ENCODE measurements at places on chromosomes 3 and 15.
A peak's percentile ranks its signal among the peaks of the same experiment; 100 is the strongest.

DNA sequence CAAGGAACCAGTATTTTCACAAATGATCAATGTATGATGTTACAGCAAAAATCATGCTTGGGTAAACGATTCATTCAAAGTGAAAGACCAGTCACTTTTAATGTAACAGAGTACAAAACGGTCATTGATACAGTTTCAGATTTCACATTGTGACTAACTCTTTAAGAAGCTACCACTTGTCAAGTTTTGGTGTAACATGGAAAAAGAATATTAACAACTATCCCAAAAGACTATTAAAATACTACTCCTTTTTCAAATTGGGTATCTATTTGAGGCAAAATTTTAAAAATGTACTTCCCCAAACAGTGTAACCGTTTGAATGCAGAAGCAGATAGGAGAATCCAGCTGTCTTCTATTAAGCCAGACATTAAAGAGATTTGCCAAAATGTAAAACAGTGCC is 31.7 kb downstream of the AKAP13 start:
- no peak for DNase-seq

DNA sequence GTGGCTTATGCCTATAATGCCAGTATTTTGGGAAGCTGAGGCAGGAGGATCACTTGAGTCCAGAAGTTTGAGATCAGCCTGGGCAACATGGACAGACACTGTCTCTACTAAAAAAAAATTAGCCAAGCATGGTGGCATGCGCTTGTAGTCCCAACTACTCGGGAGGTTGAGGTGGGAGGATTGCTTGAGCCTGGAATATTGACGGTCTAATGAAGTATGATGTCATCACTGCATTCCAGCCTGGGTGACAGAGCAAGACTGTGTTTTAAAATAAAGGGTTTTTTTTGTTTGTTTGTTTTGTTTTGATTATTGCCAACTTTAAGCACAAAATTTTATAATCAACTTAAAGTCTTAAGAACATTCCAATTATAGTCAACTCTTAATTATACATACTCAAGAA is 6.8 kb downstream of the PLSCR1 start:
- no peak for DNase-seq

GRCh38 chr3:25033407-25034029 is 394.5 kb upstream of the RARB start:
- DNase-seq: no peak

DNA sequence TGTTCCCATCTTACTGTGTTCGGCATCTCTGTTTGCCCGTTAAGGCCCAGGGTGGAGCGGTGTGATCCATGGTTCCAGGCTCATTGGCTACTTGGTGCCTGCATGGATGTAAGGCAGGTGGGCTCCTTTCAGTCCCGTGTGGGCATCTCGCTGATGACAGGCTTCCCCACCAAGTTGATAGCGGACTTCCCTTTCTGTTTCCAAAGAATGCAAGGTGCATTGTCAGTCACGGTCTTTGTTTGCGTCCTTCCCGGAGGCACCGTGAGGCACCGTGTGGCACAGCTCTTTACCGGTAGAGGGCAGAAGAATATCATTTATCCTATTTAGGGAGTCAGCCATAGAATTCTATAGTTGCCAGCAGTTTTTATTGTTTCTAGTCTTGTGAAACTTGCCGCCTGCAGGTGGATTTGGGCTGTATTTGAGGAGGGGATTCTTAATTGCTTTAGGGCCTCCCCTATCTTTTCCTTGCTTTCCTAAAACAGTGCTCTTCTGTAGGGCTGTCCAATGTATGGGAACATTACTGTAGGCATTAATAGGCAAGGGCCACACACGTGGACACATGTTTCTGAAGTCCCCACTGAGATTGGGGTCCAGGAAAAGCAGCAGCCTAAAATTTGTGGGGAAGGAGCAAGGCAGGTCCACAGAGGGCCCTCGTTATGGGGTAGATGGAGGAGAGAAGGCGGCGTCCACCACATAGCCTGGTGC is 244.1 kb downstream of the SLCO3A1 start:
- peak; percentile 34 for DNase-seq

GRCh38 chr3:147574621-147575020 is 165.5 kb downstream of the ZIC1 start:
- DNase-seq: no peak

DNA sequence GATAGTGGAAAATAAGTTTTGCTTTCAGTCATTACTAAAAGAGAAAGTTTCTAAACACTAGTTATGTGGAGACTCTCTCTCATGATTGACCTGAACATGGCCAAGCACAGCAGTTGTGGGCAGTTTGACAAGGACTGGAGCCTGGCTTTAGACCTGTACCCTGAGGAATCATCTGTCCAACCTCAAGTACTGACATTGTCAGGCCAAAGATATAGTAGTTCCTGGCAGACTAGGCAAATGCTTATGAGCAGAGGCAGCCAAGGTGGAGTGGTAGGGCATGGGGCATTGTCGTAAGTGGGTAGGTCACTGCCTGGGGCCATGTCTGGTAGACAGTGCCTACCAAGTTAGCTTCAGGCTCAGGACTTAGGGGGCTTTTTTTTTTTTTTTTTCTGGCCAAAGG is 20.9 kb downstream of the PLAAT1 start:
- DNase-seq: no peak
